ENCODE measurements at places on chromosomes 6 and 20.

- DNase-seq = peak; percentile 41
Observed at GRCh38 chr6:129186988-129187387, 304.1 kb downstream of the LAMA2 start.

GRCh38 chr6:166270706-166271375 is 37.4 kb downstream of the PRR18 start:
- no peak for DNase-seq

- DNase-seq = peak; percentile 99
Observed at GRCh38 chr6:111810294-111811131, 62.7 kb downstream of the FYN start.

- peak; percentile 87 for DNase-seq
Observed at GRCh38 chr20:50186151-50186885, 4.3 kb upstream of the CEBPB start.

- DNase-seq = no peak
Observed at GRCh38 chr6:112366695-112367553, 19.8 kb downstream of the RFPL4B start.

GRCh38 chr6:13688692-13689196 is 22.9 kb downstream of the RANBP9 start:
- DNase-seq = no peak

GRCh38 chr6:160285541-160286105 is 27.0 kb upstream of the SLC22A2 start:
- DNase-seq = no peak

DNA sequence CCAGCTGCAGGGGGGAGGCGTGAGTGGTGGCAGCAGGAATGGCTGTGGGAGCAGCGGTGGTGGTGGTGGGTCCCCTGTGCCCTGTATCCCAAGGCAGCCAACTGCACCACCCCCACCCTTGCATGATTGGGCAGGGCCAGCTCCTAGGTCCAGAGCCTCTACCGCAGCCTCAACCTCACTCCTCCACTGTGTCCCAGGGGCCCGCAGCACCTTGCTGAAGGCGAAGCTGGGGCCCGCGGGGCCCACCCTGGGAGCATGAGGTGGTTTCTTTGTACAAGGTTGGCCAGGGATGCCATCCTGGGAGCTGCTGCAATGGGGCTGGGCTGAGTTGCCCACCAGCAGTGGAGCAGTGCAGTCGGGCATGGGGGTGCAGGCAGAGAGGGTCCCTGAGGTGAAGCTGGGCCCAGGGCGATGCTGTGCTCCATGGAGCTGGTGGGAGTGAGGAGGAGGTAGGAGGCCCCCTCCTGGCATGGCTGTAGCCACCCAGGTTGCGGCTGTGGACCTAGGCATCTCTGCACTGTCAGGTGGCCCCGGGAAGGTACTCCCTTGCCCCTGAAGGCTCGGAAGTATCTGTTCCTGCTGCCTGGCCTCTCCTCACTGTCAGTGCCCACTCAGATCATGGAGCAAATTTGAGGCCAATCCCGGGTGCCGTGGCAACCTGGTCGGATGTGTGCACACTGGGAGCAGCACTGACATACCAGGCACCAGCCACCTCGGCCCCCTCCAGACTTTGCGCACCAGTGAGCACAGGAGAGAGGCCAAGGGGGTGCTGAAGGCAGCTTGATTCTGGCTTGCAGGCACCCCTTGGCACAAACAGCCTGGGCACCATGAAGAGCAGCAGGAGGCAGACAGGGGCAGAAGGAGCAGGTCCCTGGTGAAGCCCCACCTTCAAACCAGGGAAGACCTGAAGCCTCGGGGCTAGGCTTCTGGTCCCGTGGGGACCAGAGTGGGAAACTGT is 60.2 kb upstream of the L3MBTL3 start:
- no peak for DNase-seq

DNA sequence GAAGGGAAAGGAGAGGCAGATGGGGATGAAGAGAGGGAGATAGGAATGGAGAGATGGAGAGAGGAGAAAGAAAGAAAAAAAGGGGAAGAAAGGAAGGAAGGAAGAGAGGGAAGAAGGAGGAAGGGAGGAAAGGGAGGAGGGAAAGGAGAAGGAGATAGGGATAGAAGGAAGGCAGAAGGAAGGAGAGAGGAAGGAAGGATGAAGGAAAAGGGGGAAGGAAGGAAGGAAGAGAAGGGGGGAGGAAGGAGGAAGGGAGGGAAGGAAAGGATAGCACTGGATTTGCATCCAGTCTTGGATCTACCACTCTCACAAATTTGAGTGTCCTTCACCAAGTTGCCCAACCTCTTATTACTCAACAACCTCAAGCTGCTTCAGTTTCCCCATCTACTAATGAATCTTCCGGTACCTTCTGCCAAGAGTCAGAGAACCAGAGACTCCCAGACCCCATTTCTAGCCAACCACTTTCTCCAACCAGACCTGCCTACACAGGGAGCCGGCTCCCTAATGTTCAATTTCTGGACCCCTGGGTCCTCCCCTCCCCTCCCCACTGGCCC is 79.7 kb upstream of the FOXP4 start:
- no peak for DNase-seq

GRCh38 chr6:133411757-133412156 is 170.6 kb downstream of the EYA4 start:
- DNase-seq = no peak

DNA sequence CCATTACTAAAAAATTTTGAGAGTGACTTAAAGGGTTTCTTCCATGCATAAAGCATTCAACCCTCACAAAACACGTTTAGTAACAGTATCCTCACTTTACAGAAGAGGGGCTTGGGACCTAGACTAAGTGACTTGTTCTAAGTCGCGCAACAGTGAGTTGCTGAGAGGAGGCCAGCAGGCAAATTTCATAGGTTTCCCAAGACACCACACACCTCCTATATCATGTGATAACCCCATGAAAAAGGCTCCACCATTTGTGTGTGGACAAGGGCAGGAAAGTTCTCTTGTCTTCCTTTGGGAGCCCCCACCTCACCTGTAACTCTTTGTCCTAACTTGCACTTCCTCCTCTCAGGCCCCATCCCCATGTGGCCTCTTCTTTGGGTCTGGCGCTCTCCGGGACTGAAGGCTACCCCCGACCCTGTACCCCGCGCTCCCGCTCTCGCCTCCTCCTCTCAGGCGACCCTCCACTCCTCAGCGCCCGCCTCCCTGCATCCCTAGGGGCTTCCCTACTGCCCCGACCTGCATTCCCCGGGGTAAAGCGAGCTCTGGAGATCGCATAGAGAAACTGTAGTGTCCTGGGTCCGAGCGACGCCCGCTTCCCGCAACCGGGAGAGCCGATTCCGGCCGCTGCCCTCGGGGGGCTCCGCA is 392 bp downstream of the PSMB8 start:
- DNase-seq = no peak

GRCh38 chr20:13858439-13858838 is 73.6 kb downstream of the NDUFAF5 start:
- no peak for DNase-seq

DNA sequence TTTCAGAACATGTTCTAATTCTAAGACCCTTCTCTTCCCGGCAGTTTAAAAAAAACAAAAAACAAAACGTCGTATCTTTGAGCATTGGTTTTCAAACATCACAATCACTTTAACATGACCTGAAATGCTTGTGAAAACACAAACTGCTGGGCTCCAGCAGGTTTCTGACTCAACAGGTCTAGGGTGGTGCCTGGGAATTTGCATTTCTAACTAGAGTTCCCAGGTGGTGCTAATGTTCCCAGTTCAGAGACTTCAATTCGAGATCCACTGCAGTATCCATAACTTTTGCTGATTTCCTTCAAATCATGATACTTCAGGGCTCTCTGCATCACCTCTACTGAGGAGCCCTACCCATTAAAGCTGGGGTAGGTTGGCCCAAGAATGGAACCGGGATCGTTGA is 850 bp upstream of the SMPDL3A start:
- no peak for DNase-seq

DNA sequence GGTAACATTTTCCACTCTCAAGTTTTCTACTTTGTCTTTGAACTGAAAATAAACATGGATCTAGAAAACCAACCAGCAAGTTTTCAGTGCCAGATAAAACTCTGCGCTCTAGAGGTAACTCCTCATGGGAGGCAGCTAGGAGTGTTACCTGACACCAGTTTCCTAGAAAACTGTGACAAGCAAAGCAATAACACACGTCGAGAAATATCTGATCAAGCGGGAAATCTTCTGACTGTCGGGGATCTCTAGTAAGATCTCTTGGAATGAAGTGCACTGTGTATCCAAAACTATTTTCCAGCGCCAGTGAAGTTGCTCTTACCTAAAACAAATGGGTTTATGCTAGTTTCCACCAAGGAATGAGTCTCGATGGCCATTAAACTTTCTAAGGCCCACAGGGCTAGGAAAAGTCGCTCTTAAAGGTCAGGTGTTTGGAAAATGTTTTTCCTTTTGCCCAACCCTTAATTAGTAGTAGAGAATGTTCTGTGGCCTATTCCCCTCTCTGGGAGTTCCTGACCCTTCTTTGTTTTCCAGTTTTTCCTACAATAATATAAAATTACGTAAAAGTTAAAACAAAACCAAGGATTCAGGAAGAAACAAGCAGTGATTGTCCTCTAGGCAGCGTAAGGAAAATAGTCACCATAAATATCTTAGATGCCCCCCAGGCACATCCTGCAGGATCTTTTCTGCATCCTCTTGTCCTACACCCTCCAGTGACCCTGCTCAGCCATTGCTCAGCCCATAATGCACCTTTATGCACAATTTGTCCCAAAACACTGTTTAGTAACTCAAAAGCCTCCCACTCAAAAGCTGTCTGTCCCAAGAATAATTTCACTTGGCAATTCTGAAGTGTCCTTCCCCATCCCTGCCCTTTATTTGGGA is 137.7 kb upstream of the AKAP12 start:
- no peak for DNase-seq

DNA sequence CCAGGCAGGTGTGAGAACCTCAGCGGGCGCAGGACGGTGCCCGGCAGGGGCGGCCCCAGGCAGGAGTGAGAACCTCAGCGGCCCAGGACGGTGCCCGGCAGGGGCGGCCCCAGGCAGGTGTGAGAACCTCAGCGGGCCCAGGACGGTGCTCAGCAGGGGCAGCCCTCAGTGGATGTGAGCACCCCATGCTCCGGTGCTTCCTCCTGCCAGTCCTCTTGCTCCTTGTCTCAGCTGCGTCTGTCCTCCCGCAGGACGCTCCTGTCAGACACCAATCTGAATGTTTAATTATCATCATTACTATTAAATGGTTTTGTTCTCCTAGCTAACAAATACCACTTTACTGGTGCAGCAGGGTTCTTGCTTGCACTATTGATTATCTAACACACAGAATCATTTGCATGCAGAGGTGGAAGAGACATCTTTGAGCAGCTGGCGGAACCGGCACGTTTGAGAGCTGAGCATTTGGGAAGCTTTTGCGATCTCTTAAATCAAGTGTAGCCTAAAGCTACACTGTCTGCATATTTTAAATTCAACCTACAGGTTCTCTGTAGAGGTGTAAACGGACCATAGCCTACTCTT is 39.4 kb upstream of the DACT2 start:
- DNase-seq = no peak

DNA sequence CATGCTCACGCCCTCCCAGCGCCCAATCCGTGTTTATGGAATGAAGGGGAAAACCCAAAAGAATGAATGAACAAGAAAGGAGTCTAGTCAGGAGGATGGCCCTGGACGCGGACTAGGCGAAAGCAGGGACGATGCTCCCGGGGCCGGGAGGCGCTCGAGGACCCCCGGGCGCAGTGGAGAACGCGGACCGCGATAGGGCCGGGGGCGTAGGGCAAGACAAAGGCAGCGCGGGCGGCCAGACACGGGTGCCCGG is 758 bp downstream of the GCLC start:
- DNase-seq = peak; percentile 29

- DNase-seq = peak; percentile 17
Observed at GRCh38 chr6:55822815-55823214, 52.6 kb downstream of the BMP5 start.

DNA sequence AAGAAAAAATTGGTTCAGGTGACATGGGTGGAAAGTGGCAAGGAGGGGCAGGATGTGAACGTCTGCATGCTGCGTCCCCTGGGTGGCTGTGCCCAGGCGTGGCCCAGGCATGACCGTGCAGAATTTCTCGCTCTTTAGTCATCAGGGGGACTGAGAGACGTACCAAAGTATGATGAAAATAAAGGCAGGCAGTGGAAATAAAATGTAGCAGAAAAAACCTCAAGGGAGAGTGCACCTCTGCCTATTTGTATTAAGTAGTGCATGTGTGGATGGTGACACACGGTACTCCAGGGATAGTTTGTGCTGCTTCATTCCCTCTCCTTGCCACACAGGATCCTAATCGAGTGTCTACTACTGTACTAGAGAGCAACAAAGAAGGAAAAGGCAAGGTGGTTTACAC is 81.1 kb downstream of the ATP9A start:
- peak; percentile 99 for DNase-seq

DNA sequence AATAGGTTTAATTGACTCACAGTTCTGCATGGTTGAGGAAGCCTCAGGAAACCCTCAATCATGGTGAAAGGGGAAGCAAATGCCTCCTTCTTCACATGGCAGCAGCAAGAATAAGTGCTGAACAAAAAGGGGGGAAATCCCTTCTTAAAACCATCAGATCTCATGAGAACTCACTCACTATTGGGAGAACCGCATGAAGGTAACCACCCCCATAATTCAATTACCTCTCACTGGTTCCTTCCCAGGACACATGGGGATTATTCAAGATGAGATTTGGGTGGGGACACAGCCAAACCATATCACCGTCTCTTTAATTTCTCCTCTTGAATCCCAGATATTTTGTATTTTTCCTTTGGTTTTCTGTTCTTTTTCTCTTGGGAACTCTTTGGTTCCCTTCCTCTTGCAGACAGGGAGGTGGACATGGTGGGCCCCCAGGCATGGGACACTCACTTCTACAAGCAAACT is 223.6 kb downstream of the TBXT start:
- DNase-seq = no peak

Data from SW480 (cell line).